ENCODE measurements at places on chromosomes 2 and 18. TPM values are rescaled to one million over a fixed set of nuclear protein-coding genes. Genes with fewer than 3 reads are reported as not detected.

The ESPNL gene
- 1.4 TPM for polyA plus RNA-seq

The NHEJ1 gene
- polyA plus RNA-seq, result 15.1 TPM

The TEX44 gene
- not detected for polyA plus RNA-seq

The DARS1 gene
- 125 TPM for polyA plus RNA-seq

The NUP35 gene
- polyA plus RNA-seq, result 19.4 TPM

The MAPK4 gene
- polyA plus RNA-seq, result 8.6 TPM

The CRYGC gene
- polyA plus RNA-seq, result not detected

The ZNF516 gene
- not detected for polyA plus RNA-seq

The ACP1 gene
- polyA plus RNA-seq, result 101 TPM

The MYO7B gene
- 1.2 TPM for polyA plus RNA-seq

The CIB4 gene
- polyA plus RNA-seq, result not detected

The LPIN1 gene
- 13.8 TPM for polyA plus RNA-seq

The PROC gene
- polyA plus RNA-seq, result 0.28 TPM

The LONRF2 gene
- 1.0 TPM for polyA plus RNA-seq

GRCh38 chr18:45321520-45321919 lies 293.8 kb upstream of the SLC14A2 start:
- DNase-seq, result no peak

GRCh38 chr18:45071956-45072355 lies 391.3 kb downstream of the SETBP1 start:
- no peak for DNase-seq

- no peak for DNase-seq
Measured at GRCh38 chr2:27736031-27736889, 35.3 kb upstream of the MRPL33 start.

GRCh38 chr2:204195498-204195897 lies 258.9 kb downstream of the ICOS start:
- no peak for DNase-seq

- DNase-seq, result peak; percentile 58
Measured at GRCh38 chr2:218860950-218861381, 1.4 kb downstream of the WNT6 start.

DNA sequence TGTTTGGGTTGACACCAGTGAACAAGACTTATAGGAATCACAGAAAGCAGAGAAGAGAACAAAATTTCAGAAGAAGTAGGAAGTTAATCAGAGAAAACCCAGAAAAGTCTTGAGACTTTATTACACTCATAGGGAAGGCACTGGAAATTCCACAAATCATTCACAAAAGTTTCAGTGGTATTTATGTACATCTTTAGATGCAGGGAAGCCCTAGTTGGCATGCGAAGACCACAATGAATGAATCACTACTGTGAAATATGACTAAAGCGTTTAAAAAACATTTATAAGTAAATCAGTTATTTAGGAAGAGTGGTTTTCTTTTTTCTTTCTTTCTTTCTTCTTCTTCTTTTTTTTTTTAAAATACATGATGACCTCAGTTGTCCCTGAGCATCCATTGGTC lies 105.1 kb downstream of the NUP35 start:
- no peak for DNase-seq

DNA sequence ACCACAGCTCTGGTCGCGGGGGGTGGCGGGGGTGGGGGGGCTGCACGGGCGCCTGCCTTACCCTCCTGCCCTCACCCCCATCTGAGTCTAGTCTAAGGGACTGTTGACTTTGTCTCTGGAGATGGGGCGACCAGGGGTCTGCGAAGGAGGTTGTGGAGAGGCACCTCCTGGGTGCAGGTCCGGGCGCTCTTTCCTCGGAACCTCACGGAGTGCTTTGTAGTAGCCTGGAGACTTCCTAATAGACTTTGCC lies 141.3 kb downstream of the MEIS1 start:
- DNase-seq, result no peak

GRCh38 chr18:9285604-9286003 lies 49.0 kb upstream of the TWSG1 start:
- DNase-seq, result no peak

DNA sequence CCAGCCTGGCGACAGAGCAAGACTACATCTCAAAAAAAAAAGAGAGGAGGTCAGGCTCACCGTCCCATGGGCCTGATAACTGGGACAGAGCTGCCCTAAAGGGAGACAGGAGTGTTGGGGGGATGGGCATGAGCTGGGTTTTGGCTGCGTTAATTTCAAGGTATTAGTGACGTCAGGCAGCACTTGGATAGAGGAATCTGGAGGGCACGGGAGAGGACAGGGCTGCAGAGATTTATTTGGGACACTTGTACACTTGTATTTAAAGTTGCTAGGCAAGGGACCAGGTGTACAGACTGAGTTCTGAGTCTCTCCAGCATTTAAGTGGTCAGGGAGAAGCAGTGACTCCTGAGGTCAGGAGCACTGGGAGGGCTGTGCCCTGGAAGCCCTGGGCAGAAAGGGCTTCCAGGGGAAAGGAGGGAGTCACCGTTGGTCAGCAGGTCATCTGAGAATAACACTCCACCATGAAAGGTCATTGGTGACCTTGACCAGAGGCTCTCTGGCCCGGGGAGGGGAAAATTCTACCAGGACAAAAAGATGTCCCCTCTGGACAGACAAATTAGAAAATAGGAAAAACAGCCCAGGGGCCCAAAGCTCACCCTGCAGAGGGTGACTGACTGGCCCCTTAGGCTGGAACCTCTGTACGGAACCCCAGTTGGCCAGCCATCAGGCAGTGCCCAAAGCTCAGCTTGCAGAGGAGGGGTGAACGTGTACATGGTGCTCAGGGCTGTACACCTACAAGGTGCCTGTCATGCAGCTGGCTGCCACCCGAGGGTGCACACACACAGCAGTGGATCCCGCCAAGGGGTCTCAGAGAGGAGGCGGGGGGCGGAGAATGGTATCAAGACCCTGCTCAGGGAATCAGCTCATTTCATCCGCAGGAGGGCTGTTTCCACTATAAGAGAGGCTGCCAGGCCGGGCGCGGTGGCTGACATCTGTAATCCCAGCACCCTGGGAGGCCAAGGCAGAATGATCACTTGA lies 23.0 kb upstream of the CNNM3 start:
- DNase-seq, result no peak

GRCh38 chr2:171174075-171174474 lies 13.4 kb upstream of the TLK1 start:
- no peak for DNase-seq

DNA sequence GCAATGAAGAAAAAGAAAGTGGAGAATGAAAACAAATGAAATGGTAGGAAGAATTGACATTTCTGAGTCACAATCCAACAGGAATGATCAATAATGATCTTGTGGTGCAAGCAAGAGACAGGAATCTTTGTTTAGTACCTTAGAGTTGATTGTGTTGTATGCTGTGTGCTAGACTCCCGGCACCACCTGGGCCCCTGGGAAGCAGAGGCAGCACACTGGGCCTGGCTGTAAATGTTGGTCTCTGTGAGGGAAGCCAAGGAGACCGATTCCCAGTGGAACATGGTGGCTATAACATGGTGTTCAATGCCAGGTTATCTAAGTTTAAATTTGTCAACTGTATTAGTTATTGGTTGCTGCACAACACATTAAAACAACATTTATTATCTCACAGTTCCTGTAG lies 9.8 kb upstream of the CWC22 start:
- no peak for DNase-seq

DNA sequence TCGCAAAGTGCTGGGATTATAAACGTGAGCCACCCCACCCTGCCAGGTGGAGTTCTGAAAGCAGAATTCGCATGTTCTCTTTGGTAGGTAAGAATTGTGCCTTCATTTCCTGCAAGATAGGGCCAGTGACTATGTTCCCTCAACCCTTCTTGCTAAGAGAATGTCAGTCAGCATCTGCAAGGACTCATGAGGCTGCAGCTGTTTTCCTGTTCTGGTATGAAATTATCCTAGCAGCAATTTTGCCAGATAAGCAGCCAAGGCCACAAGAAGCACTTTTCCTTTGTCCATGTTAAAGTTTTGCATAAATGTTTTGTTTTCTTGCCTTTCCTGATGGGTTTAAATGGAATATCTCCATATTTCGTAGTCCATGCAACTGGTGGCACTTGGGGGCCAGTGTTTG lies 6.8 kb upstream of the ARHGAP28 start:
- peak; percentile 57 for DNase-seq

DNA sequence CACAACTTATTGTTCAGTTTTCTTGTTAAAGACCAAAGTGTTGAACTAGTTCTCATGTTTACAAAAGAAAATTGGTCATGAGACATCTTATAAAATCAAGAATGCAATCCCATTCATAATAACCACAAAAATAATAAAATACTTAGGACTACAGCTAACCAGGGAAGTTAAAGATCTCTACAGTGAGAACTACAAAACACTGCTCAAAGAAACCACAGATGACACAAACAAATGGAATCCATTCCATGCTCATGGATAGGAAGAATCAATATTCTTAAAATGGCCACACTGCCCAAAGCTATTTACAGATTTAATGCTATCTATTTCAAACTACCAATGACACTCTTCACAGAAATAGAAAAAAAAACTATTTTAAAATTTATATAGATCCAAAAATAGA lies 1354.8 kb upstream of the CDH2 start:
- DNase-seq, result no peak

DNA sequence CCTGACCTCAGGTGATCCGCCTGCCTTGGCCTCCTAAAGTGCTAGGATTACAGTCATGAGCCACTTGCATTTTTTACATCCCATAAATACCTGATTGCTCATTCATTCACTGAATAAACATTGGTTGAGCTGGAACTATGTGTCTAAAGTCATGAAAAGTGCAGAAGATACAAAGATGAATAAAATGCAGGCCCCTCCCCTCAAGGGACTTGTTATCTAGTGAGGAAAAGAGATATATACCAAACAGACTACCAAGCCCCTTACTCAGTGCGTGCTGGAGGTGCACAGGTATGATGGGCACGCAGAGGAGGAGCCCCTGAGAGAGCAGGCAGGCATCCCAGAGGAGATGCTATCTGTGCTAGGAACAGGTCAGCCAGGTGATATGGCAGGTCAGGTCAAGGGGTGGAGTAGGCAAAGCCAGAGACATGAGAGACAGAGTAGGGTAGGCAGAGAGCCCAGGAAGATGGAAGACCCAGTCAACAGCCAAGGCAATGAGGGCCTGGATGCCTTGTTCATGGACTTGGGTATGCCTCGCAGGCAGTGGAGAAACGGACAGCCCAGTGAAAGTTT lies 7.7 kb downstream of the FHL2 start:
- DNase-seq, result no peak

DNA sequence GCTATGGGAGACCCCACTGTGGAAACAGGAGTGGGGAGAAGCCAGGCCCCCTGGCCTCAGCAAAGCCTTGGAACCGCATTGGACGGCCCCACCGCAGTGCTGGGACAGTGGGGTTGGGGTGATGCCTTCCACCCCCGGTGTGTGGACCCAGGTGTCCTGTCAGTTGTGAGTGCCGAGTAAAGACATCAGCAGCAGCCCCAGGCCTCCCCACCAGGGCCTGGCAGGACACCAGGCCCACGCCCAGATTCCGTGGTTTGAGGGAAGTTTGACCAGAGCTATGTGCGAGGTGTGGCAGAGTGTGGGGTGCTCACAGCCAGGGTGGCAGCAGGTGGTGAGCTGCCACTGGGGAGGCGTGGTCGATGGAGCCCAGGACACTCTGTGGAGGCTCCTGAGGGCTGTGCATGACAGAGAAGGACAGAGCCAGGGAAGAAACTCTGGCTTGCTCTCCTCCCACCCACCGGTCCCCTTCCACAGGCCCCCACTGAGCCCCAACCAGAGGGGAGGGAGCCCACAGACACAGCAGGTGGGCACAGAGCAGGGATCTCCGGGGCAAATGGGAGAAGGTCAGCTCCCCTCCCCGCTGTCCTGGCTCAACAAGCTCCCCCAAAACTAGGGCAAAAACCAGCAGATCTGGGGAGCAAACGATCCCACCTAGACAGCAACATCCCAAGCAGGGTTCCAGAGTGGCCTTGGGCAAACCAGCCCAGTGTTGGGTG lies 69.1 kb downstream of the TWIST2 start:
- no peak for DNase-seq

- no peak for DNase-seq
Measured at GRCh38 chr2:119758881-119759450, 756 bp upstream of the PTPN4 start.

DNA sequence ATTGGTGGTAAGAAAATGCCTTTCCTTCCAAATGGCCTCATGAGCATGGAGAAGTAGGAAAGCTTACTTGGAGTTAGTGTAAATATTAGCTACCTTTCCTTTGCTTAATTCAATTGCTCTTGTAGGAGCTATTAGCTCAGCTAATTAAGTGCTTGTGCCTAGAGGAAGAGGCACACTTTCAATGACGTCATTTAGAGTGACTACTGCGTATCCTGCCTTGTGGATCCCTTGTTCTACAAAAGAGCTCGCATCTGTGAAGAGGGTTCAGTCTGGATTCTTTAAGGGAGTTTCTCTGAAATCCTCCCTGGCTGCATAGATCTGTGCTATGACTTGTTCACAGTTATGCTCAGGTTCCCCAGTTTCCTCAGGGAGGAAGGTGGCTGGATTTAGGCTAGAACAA lies 122.5 kb upstream of the SPHKAP start:
- no peak for DNase-seq

- no peak for DNase-seq
Measured at GRCh38 chr2:219658874-219659273, 31.4 kb downstream of the SLC4A3 start.

DNA sequence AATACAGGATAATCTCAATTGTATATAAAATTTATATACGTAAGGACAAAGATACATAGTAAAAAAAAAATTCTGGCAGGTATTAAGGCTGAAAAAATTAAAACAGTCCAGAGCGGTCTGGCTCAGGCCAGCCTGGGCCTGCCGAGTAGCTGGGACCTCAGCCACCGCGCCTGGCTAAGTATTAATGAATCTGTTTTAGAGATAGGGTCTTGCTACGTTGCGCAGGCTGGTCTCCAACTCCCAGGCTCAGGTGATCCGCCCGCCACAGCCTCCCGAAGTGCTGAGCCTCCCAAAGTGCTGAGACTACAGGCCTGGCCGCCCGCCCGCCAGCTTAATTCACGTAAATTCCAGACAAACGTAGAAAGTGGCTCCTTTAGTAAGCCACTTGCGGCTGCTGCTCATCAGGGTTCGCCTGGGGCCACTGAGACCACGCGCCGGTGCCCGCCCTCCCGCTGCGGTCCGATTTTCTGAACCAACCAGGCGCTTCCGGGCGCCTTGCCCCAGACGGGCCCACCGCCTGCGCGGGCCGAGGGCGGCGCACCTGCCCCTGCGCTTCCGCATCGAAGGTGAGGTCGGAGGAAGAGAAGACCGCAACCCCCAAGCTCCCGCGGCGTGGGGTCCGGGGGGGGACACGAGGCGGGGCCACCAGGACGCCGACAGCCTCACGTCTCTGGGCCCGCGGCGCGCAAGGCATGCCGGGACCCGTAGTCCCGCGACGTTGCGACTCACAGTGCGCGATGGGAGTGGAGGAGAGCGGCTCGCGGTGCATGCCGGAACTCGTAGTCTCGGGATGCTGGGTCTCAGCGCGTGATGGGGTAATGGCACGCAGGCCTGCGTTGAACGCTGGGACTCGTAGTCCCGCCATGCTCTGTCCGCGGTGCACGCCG lies 695 bp upstream of the CTDP1 start:
- peak; percentile 99 for DNase-seq

- DNase-seq, result no peak
Measured at GRCh38 chr2:238132463-238133450, 5.7 kb upstream of the KLHL30 start.

DNA sequence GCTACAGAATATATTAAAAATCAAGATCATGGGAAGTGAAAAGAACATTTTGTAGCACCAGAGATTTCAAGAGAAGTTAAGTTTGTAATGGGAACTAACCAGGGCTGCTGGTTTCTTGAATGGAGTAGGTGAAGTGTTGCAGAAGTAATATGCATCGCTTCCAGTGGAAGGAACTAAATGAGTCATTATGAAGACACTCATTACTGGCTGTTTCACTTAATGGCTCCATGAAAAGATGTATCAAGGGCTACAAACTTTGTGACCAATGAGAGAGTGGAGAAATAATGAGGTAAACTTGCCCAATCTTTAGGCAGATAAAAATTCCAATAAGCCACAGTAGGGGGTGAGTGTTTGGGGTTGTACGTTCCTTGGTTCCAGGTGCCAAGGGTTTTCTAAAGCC lies 380.4 kb upstream of the POU3F3 start:
- no peak for DNase-seq

Measured in muscle of arm (tissue), 14 donors.